ENCODE measurements at places on chromosomes 4 and X.

- no peak for DNase-seq
These were observed 55.0 kb upstream of the NKX1-1 start for GRCh38 chr4:1460967-1461868.

GRCh38 chr4:8370835-8371595 is 69.5 kb downstream of the ACOX3 start:
- DNase-seq = no peak

DNA sequence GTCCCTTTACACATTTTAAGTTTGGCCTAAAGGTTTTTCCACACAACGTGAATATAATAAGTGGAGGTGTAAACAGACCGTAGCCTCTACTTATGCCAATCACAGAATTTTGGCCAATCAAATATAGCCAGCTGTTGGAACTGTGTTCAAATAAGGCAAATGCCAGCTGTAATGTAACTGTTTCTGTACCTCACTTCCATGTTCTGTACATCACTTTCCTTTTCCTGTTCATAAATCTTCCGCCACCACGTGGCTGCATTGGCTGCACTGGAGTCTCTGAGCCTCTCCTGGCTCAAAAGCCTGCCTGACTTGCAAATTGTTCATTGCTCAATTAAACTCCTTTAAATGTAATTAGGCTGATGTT is 105.1 kb upstream of the SMIM31 start:
- DNase-seq = no peak

DNA sequence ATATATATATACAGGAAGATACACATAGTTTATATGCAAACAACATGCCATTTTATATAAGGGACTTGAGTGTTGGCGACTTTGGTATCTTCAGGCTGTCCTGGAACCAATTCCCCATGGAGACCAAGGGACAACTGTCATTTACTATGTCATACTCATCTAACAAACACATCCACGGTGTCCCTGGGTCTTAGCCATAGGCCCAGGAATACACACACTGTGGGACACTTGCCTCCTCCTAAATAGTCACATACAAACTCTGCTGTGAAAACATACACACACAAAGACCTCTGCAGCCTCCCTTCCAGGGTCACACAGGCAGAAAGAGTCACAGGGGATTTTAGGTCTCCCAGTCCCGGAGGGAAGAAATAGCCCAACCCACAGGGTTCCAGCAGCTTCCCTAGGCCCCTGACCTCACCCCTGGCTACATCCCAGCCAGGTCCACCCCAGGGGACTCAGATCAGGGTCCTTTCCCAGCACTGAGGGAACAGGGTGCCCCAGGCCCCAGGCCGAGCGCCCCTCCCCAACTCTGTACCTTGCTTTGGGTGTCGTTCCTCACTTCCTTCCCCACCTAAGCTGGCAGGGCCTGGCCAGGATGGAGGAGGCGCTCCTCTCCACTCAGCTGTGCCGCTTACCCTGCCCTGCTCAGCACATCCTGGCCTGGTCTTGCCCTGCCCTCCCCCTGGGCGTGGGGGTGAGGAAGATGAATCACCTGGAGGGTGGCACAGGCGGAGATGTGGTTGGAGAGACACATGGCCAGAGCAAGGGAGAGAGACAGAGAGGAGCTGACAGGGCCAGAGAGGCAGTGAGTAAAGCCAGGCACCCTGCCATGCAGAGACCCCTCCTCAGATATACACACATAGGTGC is 21.8 kb downstream of the FGD1 start:
- DNase-seq = no peak

DNA sequence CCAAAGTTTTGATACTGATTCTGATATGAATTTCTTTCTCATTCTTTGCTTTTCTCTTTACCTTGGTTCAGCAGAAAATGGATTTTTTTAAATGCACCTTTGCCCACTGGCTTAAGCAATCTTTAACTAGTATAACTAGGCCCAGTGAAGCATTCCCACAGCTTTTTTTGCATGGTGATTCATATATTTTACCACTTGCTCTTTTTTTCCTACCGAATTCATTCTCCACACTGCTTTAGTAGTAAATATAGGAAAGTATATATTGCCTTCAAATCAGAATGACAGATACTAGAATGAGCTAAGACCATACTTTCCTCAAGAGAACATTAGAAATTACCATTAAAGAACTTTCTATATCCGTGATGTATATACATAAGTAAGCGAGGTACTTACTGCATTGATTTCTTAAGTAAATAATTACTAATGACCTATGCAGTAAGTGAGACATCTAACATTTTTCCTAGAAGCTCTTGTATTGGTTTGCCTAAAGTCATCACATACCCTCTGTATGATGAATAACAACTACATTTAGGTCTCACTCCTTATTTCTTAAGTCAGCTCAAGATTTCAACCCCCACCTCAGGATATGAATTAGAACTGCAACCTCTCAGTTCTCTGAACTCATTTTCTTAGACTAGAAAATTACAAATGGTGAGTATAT is 44.2 kb downstream of the SLC4A4 start:
- no peak for DNase-seq

GRCh38 chr4:74473155-74473811 is 28.3 kb downstream of the AREG start:
- no peak for DNase-seq

DNA sequence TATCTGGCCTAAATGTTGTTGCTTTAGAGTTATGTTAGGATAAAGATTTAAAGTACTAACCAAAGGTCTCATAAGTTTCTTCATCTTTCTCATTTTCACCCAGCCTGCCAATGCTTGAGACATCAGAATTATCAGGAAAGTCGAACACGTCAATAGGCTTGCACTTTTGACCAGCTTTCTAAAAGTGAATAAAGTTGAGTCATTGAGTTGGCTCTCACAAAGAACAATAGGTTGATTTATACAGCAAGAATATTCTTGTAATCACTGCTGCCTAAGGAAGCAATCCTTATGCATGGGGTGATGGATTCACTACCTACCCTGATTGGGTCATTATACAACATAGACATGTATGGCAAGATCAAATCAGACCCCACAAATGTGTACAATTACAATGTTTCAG is 5.0 kb downstream of the CENPU start:
- no peak for DNase-seq

DNA sequence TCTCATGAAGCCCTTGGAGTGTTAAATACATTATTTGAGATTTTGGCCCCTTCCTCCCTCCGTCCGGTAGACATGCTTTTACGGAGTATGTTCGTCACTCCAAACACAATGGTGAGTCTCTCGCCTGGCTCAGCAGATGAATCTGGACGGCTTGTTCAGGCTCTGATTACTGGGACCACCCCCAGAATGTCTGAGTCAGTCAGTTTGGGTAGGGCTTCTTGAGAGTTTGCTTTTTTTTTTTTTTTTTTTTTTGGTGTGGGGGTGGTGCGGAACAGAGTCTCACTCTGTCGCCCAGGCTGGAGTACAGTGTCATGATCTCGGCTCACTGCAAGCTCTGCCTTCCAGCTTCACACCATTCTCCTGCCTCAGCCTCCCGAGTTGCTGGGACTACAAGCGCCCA is 62.4 kb upstream of the MSANTD1 start:
- DNase-seq = no peak

DNA sequence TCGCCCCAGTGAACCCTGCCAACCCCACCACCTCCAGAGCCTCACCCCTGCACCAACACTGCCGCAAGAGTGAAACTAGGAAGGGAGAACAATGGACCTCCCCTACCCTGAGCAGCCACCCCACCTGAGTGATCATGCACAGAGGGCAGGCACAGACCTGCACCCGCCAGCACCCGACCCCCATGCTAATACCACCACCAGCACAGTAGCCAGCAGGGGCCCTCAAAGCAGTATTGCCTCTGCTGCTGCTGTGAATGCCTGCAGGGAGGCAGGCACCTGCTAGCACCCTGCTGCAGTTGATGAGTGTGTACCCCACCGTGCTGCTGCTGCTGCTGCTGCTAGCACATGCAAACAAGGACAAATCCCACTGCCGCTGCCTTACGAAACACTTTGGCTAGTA is 100.1 kb downstream of the RAB28 start:
- no peak for DNase-seq

DNA sequence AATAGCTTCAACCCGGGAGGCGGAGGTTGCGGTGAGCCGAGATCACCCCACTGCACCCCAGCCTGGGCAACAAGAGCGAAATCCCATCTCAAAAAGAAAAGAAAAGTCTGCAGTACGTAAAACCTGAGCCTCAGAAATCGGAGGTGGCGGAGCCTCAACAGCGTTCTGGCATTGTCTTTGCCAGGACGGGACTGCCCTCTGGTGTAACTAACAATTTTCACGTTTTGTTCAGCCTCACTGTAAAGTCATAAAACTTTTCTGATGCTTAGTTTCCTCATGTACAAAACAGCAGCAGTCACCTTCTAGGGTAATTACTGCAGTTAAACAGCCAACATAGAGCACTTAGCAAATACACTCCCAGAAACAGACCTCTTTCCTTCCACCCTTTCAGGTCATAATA is 121.7 kb downstream of the RBM47 start:
- no peak for DNase-seq

- no peak for DNase-seq
These were observed 41.1 kb upstream of the HS3ST1 start for GRCh38 chr4:11469650-11470437.

DNA sequence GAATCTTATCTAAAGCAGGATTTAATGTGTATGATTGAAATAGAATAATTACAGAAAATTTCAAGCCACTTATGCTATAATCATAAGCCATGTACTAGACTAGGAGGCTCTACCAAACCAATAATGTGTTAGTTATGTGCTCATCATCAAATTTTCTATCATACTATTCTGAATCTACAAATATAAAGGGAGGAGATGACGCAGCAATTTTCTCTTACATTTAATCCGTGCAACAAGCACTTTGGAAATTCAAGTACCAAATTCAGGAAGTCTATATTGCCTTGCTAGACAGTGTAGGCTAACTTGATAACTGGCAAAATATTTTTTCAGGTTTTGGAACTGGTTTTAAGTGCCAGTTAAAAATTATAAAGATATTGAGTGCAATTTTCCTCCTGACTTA is 283.5 kb downstream of the C4orf33 start:
- DNase-seq = no peak

DNA sequence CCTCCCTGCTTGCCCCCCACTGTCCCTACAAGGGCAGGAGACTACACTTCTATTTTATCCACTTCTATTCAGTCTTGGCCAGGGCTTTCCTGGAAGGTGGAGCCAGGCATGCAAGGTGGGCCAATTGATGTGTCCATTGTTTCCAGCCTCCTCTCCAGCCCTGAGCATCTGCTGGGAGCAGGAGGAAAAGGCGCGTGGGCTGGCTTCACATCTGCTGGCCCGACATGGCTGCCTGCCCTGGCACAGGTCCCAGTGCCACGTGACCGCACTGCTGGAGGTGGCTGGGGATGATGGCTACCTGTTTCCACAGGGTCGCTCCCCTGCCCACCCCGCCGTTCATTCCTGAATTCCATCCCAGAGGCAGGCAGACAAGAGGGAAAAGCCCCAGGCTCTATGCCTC is 247.7 kb downstream of the AFAP1 start:
- no peak for DNase-seq

- no peak for DNase-seq
These were observed 84.8 kb upstream of the PLAC1 start for GRCh38 chrX:134743091-134743490.

DNA sequence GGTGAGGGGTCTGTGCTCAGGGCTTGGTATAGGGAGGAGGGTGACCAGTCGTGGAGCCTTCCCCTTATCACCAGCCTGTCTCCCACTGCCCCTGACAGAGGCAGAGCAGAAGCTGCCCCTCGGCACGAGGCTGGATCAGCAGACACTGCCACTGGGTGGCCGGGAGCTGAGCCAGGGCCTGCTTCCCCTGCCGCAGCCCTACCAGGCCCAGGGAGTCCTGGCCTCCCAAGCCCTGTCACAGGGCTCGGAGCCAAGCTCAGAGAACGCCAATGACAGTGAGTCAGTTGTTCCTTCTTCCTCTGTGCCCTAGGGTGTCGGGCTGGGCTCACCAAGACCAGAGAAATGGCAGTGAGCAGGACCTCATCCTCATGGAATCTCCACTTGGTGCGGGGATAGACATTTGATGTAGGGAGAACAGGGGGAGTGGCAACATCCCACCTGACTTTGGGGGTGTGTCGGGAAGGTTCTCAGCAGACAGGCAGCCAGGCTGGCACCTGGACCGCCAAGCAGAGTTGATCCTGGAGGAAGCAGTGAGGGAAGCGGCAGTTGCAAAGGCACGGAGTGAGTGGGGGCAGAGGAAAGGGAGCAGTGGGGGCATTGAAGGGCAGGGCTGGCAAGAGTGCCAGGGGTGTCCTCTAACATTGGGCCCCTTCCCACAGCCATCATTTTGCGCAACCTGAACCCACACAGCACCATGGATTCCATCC is 14.3 kb upstream of the UBA1 start:
- DNase-seq = no peak

DNA sequence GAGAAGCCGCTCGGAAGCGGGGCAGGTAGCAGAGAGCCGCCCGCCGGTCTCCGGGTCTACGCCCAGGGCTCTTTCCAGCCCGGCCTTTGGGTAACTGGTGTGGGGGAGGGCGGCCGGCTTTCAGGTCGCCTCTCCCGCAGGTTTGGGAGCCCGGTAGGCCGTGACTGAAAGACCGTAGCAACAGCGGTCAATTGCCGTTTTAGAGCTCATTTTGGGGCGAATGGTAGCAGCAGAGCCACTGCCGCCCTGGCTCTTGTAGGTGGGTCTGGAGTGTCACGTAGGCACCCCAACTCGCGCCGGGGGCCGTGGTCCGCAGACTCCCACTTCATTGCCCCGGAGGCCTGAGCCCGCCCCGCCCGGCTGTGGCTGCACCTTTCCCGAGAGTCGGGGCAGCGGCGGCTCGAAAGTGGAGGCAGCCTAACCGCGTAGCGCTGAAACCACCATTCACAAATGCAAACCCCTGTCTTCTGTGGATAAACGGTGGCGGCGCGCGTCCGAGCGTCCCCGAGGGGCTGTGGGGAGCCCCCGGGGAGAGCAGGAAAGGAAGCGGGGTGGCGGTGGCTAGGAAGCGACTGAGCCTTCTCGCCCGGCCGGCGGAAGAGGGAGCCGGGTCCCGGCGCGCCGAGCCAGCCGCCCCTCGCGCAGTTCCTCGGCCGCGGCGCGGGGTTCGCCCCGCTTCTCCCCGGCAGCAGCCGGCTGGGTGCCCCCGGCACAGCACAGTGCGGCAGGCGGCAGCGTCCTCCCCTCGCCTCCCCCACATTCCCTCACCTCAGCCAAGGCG is 2185.1 kb upstream of the TENM3 start:
- DNase-seq = no peak

GRCh38 chrX:12753366-12753765 is 37.8 kb upstream of the PRPS2 start:
- no peak for DNase-seq

DNA sequence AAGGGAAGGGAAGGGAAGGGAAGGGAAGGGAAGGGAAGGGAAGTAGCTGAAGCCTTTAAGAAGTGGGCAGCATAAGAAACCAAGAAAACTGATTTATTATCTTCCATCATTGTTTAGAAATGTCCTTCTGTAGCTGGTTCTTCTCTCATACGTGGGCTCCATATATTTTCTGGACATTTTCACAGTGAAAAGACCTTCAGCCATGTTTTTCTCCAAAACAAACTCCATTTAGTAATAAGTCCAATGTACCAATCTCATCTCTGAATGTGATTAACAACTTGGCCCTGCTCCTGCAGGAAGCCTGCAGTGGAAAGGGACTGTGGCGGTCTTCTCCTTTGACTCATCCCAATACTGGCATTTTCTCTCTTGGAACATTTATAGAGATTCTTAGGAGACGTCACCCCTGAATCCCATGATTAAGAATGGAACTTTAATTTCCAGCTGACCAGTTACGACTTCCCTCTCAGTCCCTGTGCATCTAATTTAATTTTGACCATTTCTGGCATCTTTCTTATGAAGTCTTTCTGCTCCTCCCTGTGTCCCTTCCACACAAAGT is 96.6 kb upstream of the GUCY1A1 start:
- no peak for DNase-seq

GRCh38 chrX:68596871-68597270 is 50.6 kb upstream of the STARD8 start:
- no peak for DNase-seq

- no peak for DNase-seq
These were observed 15.8 kb upstream of the CXorf38 start for GRCh38 chrX:40663078-40663740.
